ENCODE measurements at places on chromosomes 7 and 10.
A peak's percentile ranks its signal among the peaks of the same experiment; 100 is the strongest.

- peak; percentile 30 for DNase-seq
These were observed 219.7 kb upstream of the STK17A start for GRCh38 chr7:43363035-43363791.

DNA sequence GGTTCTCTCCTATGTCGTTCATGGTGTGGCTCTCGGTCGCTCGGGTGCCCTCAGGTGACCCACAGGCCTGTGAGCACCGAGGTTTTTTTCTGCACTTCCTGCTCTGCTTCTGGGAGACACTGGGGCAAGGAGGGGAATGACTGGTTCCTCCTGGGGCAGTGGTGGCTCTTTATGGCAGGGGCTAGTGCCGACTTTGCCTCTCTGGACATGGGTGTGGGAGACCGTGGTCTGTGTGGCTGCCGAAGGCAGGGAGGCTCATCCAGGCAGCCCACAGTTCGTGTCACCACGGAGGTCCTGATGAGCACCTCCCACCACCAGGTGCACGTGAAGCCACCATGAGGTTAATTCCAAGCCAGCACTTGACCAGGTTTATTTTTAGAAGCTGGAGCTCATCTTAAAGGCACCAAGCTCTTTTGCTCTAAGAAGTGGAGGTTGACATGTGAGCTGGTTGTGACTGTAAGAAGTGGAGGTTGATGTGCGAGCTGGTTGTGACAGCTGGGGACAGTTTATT, 24.7 kb upstream of the DPYSL4 start:
- no peak for DNase-seq

GRCh38 chr10:88008866-88009470, 145.5 kb downstream of the PTEN start:
- no peak for DNase-seq

GRCh38 chr10:101012525-101013364, 13.1 kb downstream of the LZTS2 start:
- peak; percentile 73 for DNase-seq

DNA sequence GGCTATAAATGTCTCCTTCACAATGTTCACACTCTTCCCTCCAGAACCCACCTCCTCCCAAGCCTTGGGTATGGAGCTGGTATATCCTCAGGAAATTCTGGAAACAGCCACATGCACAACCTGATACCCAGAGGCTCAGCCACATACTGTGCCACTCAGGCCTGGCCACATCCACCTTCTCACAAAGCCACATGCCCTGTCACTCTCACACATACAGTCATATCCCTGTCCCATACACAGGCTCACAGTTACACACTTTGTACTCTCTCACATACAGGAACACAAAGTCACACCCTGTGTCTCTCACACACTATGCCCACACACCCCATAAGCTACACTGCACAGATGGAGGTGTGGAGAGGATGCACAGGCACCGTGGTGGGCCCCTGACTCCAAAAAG, 10.1 kb downstream of the KCNIP2 start:
- no peak for DNase-seq

- DNase-seq: no peak
These were observed 1.7 kb downstream of the SHTN1 start for GRCh38 chr10:117003336-117003735.

- DNase-seq: no peak
These were observed 80.2 kb downstream of the RHOBTB1 start for GRCh38 chr10:60863796-60864195.

DNA sequence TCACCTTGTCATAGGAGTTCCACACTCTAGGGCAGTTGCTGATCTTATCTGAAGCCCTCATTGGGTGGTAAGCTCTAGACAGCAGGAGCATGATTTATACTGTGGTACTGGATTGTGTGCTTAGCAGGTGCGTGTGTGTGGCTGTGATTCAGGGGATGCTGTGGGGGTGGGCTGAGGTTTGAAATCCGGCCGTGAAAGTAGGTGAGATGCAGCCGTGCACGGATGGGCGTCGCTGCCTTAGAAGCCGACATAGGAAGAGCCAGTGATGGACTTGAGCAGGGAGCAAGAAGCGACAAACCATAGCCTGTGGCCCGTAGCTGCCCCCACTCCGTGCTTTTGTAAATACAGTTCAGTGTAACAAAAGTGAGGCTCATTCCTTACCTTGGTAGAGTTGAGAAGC, 38.2 kb downstream of the PROSER2 start:
- no peak for DNase-seq

GRCh38 chr7:136122026-136122425, 144.9 kb upstream of the MTPN start:
- no peak for DNase-seq

GRCh38 chr10:103241262-103242011, 4.2 kb upstream of the RPEL1 start:
- peak; percentile 88 for DNase-seq

- DNase-seq: no peak
These were observed 16.8 kb downstream of the AKR1B15 start for GRCh38 chr7:134565643-134566136.

DNA sequence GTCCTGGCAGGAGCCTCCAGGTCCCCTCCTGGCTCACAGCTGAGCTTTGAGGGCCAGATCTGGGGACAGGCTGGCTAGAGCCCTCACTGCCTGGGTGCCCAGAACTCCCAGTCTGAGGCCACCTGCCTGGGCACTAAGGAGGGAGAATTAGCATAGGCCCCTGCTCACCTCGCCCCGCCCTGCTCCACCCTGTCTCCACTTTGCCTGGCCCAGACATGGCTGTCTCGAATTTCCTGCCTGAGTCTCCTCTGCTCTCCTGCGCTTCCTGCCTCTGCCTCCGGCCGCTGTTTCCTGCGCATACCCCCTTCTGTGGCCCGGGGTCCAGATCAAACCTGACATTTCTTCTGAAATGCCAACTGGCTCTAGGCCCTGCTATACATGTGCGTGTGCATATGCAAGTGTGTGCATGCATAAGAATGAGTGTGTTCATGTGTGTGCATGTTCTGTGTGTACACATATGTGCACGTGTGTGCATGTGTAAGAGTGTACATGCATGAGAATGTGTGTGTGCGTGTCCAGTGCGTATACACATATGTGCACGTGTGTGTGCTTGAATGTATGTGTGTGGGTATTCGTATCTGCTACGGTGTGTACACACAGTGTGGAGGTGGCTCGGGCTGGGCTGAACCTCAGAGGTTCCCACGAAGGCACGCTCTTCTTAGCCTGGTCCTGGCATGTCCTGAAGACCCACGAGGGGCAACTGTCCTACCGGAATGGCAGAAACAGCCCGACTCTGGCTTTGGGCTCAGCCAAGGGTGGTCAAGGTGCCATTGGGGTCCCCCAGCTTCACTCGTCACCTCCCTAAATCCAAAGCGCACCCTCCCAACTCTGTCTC, 64.9 kb downstream of the MYL10 start:
- DNase-seq: no peak

DNA sequence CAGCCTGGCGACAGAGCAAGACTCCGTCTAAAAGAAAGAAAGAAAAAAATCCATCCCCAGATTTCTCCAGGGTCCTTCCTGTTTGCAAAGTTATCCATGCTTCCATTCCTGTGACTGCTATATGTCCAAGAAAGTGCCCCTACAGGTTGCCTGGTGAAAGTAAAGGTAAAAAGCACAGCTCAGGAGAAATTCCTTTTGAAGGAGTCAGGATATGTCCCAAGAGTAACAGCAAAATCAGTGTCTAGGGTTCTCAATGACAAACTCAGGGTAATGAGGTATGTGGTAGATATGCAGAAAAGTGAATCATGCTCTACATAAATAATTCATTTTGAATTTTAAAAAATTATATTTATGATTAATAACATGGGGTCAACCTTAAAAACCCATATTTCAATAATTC, 91.5 kb downstream of the CTTNBP2 start:
- DNase-seq: no peak

GRCh38 chr7:129144834-129145668, 544 bp downstream of the TSPAN33 start:
- DNase-seq: no peak

- DNase-seq: no peak
These were observed 496.2 kb upstream of the ZMIZ1 start for GRCh38 chr10:78572565-78572964.

DNA sequence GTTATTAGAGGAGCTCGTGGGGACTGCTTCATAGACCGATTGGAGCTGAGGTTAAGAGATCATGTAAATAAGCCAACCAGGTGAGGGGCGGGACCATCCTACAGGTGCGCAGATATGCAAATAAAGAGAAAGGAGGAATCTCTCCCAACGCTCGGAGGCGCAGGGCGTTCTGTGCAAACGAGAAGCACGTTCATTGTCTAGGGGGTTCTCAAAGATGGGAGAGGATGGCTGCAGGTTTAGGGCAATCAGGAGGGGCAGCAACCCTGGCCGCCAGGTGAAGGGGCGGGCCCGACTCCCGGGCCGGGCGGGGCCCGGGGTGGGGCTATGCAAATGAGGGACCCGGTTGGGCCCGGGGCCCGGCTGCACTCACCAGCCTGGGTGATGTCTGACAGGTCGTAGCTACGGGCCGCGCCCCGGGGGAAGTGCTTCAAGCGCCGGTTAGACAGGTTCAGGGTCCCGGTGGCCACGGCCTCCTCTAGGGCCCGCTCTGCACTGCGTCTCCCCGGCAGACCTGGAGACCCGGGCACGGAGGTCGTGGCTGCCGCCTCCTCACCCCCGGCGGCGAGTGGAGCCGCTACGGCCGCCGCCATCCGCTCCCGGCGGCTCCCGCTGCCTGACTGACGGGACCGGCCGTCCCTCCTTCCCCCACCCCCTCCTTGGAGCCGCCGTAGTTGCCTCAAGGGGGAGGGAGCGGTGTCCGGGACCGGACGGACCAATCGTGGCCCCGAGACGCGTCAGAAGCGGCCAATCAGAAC, at the start of gene LRCH4:
LRCH4 (minus strand) TSS at position 619 of the 755 bp plus-strand sequence; CDS start at position 590, 29 bp downstream.
- no peak for DNase-seq

- DNase-seq: no peak
These were observed 404.6 kb downstream of the LRMDA start for GRCh38 chr10:75836064-75836463.

- DNase-seq: no peak
These were observed 51.3 kb downstream of the PCLO start for GRCh38 chr7:83111391-83111790.

- DNase-seq: no peak
These were observed 4.0 kb downstream of the SCD start for GRCh38 chr10:100350914-100351485.

DNA sequence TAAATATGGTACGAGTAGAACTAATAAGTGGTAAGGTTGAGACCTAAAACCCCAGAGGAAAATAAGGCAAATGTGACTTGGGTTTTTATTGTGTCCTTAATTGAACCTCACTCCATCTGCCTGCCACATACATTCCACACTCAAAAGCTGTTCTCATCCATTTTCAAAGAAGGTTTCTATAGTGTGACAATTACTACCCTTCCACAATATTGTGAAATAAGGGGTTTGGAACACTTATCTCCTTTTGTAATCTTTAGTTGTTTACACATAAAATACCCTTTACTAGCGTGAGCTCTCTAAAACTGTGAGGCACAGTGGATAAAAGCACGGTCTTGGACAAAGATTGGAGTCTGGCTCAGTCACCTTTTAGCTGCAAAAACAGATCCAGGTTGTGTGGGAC, 166.6 kb downstream of the THSD7A start:
- DNase-seq: no peak

- no peak for DNase-seq
These were observed 29.8 kb downstream of the NPY start for GRCh38 chr7:24313777-24314176.

Data from epithelial cell of proximal tubule (primary cell).